NCI-H2029 treated with DMSO at 0.1 percent for 48 hours (cell line): ENCODE measurements at places on chromosomes 7 and 10.

- no peak for DNase-seq
Observed at GRCh38 chr10:81953420-81953819, 78.4 kb downstream of the NRG3 start.

GRCh38 chr10:24731942-24732341 is 8.3 kb upstream of the ARHGAP21 start:
- no peak for DNase-seq

- no peak for DNase-seq
Observed at GRCh38 chr10:46250481-46250880, 36.3 kb upstream of the ANTXRL start.

- no peak for DNase-seq
Observed at GRCh38 chr10:59088912-59089573, 87.4 kb upstream of the PHYHIPL start.

- DNase-seq, result no peak
Observed at GRCh38 chr10:20698837-20699236, 198.3 kb downstream of the NEBL start.

DNA sequence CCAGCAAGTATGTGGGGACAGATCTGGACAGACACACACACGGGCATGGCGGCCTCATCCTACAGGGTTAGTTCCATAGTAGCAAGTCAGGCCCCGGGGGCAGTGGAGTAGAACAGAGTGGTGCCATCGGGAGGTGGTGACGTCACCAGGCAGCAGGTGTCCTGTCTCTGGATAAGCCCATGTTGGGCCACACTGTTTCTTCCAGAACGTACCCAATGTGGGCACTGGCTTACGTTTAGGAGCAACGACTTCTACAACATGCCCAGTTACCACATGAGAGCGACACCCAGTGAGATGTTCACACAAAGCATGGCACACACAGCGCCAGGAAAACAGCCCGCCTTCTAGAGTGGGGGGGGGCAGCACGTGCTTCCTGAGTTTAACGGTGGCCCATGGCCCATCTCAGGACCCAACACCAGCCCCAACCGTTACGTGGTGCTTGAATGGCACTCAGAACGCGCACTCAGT is 67.8 kb downstream of the CTBP2 start:
- DNase-seq, result no peak

DNA sequence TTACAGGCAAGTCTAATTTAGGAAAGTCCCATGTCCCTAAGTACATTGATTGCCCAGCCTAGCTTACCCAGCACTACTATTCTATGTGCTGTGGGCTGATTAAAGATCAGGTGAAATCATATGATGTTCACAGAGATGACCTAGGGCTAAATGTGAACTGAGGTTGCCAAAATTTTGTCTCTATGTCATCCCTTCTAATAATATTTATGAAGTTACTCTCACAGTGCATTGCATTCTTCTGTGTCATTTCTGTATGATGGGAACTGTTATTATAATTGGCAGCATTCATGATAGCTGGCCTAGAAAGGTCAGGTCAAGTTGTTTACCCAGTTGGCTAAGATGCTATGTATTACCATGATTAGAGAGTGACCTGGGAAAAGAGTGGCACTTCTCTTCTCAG is 2.8 kb upstream of the PDK4 start:
- no peak for DNase-seq

DNA sequence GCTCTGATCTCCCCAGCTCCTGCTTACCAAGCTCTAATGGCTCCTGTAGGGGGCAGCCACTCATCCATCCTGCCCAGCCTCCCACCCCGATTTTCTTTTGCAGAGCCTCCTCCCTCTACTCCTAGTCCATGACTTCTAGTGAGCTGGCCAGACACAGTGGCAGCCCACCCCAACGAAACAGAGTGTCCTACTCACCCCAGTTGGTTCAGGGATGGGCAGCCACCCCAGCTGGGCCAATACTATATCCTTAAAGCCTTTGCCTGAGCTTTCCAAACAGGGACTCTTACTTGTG is 77.1 kb downstream of the GRID1 start:
- DNase-seq, result no peak

- DNase-seq, result no peak
Observed at GRCh38 chr7:944744-945143, 9.7 kb downstream of the ADAP1 start.

- no peak for DNase-seq
Observed at GRCh38 chr10:48671914-48672595, 12.6 kb upstream of the WDFY4 start.

GRCh38 chr10:93410697-93411348 is 71.3 kb downstream of the MYOF start:
- DNase-seq, result no peak

GRCh38 chr7:91962419-91962818 is 21.8 kb downstream of the AKAP9 start:
- no peak for DNase-seq

GRCh38 chr10:89164080-89164479 is 43.0 kb downstream of the CH25H start:
- no peak for DNase-seq

DNA sequence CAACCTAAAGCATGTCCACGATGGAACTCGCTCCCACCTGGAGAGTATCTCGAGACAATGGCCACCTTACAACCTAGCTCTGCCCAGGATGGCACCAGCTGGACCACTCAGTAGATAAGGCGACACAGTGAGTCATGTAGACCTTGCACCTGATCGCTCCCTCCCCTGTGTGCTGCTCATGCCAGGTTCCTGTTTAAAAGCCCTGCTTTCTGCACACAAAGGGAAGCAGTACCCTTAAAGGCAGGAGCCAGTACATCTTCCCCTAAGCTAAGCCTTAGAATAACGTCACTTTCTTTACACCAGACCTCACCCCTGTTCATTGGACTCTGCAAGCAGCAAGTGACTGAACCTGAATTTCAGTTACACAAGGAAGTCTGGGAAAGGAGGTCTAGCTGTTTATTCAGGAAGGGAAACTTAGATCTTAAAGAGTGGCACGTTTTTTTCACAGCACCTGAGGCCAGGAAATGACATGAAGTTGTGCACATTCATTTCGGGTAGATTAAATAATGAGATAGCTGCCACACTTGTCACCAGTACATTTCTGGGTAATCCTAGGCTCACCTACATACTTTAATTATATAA is 117.9 kb downstream of the MTPAP start:
- no peak for DNase-seq

- no peak for DNase-seq
Observed at GRCh38 chr10:107433605-107434004, 269.1 kb upstream of the SORCS1 start.

- DNase-seq, result no peak
Observed at GRCh38 chr10:73998929-73999691, 1.2 kb downstream of the VCL start.

- DNase-seq, result no peak
Observed at GRCh38 chr7:102132209-102132752, 154.4 kb upstream of the SH2B2 start.

DNA sequence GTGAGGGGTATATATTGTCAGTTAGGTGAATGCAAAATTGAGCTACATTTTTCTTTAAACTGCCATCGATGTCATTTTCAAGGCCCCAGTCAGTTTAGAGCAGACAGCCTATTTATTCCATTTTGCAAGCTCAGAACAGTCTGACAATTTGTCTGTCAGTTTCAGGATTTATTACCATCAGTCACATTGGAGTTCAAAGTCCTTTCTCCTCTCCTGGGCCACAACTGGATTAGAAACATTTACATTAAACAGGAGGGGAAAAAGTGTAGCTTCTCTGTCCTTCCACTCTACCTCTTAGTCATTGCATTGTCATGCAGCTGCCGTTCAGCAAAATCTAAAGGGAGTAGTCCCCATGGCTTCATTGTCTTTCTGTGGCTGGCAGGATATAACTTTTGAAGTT is 3.5 kb upstream of the GHITM start:
- DNase-seq, result no peak

GRCh38 chr7:51075681-51076580 is 240.7 kb downstream of the COBL start:
- DNase-seq, result no peak

GRCh38 chr10:31004611-31005193 is 27.0 kb downstream of the ZNF438 start:
- DNase-seq, result no peak

DNA sequence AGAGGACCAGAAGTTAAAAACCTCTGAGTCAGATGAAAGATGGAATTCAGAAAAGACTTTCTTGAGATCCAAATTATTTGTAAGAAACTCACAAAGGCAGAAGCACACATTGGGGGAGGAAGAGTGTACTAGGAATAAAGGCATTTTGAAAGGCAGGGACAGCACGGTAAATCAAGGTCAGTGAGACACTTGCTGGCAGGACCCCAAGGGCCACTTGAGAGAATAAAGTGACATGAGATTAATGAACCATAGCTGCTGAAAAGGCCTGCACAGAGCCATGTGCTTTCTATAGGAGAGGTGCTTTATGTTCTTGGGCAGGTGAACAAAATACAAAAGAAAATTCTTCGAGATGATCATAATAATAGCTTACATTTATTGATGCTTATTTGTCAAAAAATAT is 929.9 kb upstream of the MBL2 start:
- no peak for DNase-seq
